Effector CD4-positive, alpha-beta T cell (primary cell): ENCODE measurements at places on chromosomes 16 and 17.

GRCh38 chr17:1733759-1734158 is 8.9 kb upstream of the SERPINF2 start:
- no peak for DNase-seq

GRCh38 chr16:30574678-30575077 is 3.2 kb upstream of the ZNF688 start:
- no peak for DNase-seq

- peak; percentile 66 for DNase-seq
Measured at GRCh38 chr16:85086347-85087291, 25.7 kb downstream of the CIBAR2 start.

- no peak for DNase-seq
Measured at GRCh38 chr17:74441537-74441936, 9.6 kb downstream of the GPRC5C start.

- DNase-seq, result no peak
Measured at GRCh38 chr16:2938206-2938605, 25.9 kb upstream of the KREMEN2 start.

DNA sequence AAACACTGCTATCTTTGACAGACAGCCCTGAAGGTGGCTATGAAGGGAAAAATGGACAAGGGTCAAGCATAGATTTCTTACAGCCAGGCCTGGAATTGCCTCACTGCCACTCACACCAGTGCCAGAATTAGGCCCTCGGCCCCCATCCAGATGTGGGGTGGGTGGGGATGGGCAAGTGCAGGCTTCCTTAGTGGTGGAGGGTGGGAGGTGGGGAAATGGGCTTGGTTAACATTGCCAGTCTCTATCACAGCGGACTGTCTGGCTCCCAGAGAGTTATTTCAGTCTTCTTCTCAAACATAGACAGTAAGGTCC is 24.9 kb downstream of the B9D1 start:
- DNase-seq, result no peak

DNA sequence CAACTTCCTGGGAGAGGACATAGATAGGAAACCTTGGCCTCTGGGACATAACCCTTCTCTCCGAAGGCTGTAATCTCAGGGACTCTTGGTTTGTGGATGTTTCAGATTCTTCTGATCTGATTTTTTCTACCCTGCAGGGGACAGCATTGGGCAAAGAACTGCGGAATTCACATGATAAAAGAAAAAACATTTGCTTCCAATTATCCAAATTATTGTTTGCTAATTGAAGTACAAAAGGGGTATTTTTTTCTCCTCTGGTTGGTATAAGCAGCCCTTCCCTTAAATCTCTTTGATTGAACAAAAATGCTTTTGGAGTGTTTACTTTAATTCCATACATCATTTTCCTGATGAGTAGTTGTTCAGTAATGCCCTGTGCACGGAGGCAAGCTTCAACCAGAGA is 251.7 kb upstream of the IRX3 start:
- DNase-seq, result no peak

- DNase-seq, result no peak
Measured at GRCh38 chr17:66514227-66514806, 211.9 kb downstream of the PRKCA start.

GRCh38 chr16:87126403-87127025 is 190.7 kb downstream of the C16orf95 start:
- DNase-seq, result no peak

DNA sequence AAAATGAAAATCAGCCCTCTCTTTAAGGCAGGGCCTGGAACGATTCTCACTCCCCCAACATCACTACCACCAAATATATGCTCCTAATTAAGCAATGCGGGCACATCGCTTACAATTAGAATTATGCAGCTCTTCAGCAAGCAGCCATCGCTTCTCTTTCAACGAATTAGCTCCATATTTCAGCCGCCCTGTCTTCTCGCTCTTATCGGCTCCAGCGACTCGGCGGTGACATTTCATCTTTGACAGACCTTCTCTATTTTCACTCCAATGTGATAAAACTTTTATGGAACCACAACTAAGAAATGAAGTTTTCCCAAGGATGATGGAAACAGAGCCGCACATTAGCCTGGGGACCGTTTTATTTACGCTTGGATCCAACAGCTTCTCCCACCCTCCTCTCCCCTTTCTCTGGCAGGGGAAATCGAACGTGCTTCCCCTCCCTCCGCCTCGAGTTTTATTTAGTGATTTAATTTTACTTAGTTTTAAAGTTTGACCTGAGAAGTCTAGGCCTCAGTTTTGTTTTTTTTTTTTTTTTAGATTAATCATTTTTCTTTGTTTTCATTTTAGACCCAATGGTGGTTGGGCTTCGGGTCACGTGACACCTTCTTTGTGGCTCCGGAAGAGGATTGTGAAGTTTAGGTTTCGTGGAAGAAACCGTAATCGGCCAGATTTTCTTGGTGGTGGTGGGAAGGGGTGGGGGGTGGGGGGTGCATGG is 3.1 kb upstream of the HOXB2 start:
- DNase-seq, result peak; percentile 60

- DNase-seq, result no peak
Measured at GRCh38 chr16:62201911-62202310, 165.7 kb upstream of the CDH8 start.

DNA sequence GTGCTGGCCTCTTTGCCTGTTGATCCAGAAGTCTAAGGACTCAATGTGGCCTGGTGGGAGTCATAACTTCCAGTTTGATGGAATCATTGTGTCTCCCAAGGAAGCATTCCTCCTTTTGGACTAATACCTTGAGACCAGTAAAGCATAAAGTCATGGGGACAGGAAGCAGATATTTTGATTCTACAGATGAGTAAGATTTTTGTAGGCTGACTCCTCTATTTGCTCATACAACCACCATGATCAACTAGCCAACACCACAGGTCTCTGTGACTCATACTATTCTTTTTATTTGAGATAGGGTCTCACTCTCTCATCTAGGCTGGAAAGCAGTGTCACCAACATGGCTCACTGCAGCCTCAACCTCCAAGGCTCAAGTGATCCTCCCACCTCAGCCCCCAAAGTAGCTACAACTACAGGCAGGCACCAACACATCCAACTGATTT is 6.2 kb downstream of the MT2A start:
- DNase-seq, result no peak

GRCh38 chr16:19135896-19136438 is 22.2 kb downstream of the ITPRIPL2 start:
- no peak for DNase-seq

DNA sequence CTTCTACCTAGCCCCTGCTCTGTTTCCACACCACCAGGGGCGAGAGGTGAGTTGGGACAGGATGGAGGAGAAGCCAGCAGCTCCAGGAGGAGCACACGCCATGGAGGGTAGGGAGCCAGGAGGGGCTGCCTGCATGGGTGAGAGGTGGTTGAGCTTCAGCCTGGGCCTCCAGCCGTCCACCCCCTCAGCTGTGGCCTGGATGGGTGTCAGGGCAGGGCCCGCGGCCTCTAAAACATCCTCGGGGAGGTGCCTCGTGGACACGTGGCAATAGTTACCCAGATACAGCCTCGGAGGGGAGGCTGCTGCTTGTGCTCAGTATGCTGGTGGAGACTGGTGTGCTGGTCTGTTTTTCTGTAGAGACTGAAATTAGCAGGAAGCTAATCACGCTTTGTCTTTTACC is 104.7 kb upstream of the GSE1 start:
- no peak for DNase-seq

DNA sequence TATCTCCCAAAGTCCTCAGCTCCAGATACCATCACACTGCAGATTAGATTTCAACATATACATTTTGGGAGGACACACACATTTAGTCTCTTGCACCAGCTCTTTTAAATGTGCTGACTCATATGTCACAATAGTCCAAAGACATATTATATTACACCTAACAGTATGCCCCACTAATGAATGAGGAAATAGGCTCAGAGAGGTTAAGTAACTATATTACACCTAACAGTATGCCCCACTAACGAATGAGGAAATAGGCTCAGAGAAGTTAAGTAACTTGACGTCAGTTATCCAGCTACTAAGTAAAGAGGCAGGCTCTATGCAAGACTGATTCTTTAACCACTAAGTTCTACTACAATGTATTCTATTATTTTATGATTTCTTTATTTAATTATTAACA is 9.7 kb downstream of the IRX6 start:
- DNase-seq, result no peak

DNA sequence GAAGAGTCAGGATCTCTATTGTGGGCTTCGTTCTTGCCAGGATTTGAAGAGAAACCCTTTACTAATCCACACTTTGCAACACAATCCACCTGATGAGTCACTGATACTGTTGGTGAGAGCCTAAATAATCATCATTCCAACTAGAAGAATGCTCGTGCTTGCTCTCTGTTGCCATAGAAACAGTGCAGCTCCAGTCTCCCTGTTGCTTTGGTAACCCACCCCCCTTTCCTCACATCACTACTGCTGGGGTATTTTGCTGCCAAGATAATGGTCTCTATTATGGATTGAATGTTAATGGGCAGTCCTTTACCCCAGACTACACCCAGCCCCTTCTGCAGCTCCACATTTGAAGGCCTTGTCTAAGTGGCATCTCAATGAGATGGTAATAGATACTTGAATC is 190.4 kb downstream of the ABCC12 start:
- no peak for DNase-seq

DNA sequence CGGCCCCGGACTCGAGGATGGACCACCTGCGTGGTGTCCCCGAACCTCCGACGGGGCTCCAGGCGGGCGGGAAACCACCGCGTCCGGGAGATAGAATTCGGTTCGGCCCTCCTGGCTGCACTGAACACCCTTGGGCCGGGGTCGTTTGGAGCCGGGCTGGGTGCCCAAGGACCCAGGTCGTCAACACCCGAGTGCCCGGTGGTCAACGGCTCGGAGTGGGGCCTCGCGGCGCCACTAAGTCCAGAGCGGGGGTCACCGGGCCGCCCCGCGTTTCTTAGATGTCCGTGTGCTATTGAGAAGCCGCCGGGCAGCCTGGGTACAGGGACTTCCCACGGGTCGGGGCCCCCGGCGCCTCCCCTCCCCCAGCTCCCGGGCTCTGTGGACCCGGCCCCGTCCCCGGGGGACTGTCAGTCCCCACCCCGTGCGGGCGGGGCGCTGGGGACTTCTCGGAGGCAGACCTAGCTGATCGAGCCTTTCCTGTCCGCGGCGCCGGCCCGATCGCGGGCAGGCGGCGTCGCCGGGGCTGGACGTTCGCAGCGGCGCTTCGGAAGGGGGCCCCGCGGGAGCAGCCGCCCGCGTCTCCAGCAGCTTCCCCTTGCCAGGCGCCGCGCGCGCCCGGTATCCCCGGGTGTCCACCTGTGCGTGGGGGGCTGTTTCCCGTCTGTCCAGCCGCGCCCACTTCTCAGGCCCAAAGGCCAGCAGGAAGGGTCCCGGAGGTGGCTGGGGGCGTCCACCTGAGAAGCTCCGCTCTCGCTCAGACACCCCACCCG is 655 bp upstream of the NPTX1 start:
- no peak for DNase-seq

GRCh38 chr16:11045441-11045840 is 101.1 kb downstream of the CLEC16A start:
- DNase-seq, result no peak

- DNase-seq, result no peak
Measured at GRCh38 chr16:55981557-55981956, 106.4 kb upstream of the CES5A start.

DNA sequence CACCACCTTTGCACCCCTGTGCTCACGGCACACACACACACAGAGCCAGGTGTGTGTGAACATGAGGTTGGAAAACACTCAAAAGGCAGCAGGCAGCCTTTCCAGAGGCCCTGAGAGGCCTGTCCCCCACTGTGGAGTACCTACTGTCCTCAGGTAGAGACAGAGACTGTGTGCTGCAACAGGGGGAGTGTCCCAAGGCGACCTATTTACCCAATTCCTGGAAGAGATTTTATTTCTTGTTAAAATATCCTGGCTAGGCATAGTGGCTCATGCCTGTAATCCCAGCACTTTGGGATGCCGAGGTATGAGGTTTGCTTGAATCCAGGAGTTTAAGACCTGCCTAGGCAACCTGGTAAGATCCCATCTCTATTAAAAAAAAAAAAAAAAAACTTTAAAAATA is 108.5 kb downstream of the COPRS start:
- no peak for DNase-seq

- DNase-seq, result peak; percentile 80
Measured at GRCh38 chr16:50266337-50267091, at the start of gene ADCY7. ADCY7 (plus strand) TSS chr16:50266551; CDS start chr16:50288180, 21,629 bp downstream.

GRCh38 chr17:49515196-49515770 is 20.2 kb downstream of the NGFR start:
- no peak for DNase-seq

- no peak for DNase-seq
Measured at GRCh38 chr16:79261944-79262552, 338.5 kb downstream of the MAF start.

DNA sequence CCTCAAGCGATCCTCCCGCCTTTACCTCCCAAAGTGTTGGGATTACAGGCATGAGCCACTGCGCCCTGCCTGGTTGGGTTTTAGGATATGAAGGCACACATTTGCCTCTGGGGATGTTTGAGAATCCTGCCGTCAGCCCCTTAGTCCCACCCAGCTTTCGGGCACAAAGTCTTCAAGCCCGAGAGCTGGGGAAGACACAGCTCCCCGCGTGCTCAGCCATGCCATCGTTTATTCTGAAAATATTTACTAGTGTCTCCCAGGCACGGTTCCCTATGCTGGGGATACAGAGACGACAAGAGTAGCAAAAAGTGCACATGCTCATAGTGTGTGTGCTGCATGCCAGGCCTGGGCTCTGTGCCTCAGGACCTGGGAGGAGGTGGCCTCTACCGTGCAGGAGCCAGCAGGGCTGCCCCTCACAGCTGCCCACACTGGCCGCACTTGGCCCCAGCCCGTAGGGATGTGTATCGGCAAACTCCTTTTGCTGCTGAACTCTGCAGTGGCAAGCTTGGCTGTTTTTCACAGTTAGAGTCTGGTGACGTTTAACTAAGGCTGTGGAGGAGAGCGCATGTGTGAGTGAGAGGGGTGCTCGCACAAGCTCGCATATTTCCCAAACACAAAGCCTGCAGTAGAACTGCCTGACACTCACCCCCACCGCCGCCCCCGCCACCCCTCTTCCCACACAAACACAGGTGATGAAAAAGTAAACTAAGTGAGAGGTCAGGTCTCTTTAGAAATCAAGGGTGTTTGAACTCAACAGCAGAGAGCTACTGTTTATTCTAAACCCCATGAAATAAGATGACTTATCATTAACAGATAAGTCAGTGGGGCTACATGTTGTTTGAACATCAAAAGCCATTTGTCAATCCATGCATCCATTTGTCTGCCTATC is 266.4 kb downstream of the MRTFB start:
- no peak for DNase-seq

DNA sequence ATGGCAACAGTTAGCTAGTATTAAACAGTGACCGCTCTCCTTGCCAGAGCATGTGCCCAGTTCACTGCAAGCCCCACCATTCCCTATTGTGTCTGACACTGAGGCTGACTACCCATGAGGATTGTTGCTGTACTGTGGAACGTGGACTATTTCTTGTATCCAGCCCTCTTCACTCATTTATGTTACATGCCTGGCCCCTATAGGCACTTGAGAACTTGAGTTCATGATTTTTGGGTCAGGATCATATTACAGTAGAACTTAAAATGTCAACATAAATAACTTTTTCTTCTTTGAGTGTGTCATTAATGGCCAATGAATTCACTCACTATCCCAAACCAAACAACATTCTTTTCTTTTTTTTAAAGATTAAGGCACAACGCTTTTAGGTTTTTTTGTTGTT is 55.7 kb downstream of the LYRM1 start:
- DNase-seq, result no peak
